Mucosa of gallbladder (tissue), 1 donor: ENCODE measurements at places on chromosomes 6 and 20. TPM values are rescaled to one million over a fixed set of nuclear protein-coding genes. Genes with fewer than 3 reads are reported as not detected.

Gene CTAGE9
- 0.09 TPM for total RNA-seq

Gene WFDC12
- not detected for total RNA-seq

Gene ZBTB22
- 26.5 TPM for total RNA-seq

Gene RSPO3
- total RNA-seq: 3.4 TPM

Gene SOX4
- total RNA-seq: 79.4 TPM

Gene ATP6V1G2
- total RNA-seq: 4.1 TPM

Gene SSTR4
- not detected for total RNA-seq

Gene XKR7
- not detected for total RNA-seq

Gene SLC22A16
- total RNA-seq: not detected
